Caki2 (cell line): ENCODE measurements at places on chromosomes 4 and X.

DNA sequence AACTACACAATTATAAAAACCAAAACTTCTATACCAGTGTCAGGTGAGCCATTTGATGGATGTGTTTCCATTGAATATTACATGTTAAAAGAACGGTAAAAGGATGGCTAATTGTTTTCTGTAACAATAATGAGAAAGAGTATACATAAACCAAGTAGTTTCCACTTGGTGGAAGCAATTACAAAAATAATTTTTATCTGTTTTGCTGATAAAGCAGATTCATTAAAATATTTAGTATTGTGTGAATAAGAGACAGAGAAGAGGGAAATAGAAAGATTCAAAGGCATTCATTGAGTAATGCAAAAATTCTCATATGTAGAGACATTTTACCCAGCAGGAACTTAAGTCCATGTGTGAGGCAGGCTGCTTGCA is 95.7 kb downstream of the ANK2 start:
- DNase-seq, result no peak

GRCh38 chr4:145681956-145682355 is 2.0 kb downstream of the C4orf51 start:
- no peak for DNase-seq

DNA sequence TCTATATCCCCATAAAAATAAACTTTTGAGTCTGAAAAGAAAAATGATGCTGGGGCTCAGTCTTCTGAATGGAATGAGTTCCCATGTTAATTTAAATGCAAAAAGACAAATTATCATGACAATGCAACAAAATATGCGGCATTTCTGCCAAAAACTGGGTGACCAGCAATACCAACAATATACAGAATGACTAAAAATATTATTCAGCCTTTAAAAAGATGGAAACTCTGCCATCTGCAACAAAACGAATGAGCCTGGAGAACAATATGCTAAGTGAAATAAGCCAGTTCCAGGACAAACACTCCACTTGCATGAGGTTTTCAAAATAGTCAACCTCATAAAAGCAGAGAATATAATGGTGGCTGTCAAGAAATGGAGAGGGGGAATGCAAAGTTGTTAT is 558.5 kb downstream of the IL15 start:
- no peak for DNase-seq

GRCh38 chr4:172851534-172851933 is 317.1 kb upstream of the GALNT7 start:
- DNase-seq, result no peak

GRCh38 chrX:74835566-74835965 is 89.7 kb downstream of the NEXMIF start:
- no peak for DNase-seq

DNA sequence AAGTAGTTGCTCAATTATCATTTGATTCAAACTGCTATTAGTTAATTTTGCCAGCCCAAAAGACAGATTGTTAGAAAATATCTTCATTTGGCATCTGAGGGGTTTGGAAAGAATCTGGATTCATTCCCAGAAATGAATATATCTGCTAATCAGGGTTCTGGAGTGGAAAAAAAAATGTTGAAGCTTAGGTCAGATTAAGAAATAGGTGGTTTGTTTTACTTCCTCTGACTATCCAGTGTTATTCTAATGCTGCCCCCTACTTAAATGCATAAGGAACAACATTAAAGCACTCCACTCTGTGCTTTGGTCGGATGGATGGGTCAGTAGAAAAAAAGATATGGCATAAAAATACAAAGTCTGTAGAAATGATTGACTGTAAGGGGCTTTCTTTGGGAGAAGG is 89.0 kb downstream of the LUZP4 start:
- no peak for DNase-seq

DNA sequence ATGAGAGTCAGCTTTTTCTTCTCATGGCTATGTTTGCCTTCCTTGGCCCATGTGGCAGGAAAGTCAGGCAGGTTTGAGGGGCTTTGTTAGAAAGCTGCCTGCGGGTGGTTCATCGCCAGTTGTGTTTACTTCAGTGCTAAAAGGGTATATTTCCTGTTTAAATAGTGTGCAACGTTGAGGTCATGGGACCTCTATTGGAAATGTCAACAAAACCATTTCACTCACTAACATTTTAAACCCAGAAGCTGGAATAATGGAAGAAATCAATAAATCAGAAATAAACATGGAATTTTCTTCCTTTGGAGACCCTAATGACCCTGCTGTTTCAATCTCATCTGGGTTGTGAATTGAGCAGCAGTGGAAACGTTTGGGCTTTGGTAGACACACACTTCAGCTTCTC is 185.8 kb downstream of the ANKRD50 start:
- no peak for DNase-seq

DNA sequence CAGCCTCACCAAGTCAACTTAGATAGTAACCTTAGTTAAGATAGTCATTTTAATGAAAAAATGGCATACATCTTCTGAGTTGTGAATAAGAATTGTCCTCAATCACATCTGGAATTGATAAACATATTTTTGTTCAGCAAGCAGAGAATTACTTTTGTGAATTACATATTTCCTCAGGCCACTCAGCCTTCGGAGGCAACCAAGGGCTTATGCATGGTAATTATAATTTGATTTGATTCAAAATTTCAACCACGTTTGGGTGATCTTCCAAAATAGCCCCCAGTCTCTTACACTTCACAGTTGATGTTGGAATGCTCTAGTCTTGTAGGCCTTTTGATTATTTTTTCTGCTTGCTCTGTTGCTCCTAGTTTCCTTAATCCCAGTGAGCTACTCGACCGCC is 63.4 kb downstream of the GALNTL6 start:
- DNase-seq, result no peak

- no peak for DNase-seq
Measured at GRCh38 chr4:88244816-88245579, 39.4 kb downstream of the PPM1K start.

DNA sequence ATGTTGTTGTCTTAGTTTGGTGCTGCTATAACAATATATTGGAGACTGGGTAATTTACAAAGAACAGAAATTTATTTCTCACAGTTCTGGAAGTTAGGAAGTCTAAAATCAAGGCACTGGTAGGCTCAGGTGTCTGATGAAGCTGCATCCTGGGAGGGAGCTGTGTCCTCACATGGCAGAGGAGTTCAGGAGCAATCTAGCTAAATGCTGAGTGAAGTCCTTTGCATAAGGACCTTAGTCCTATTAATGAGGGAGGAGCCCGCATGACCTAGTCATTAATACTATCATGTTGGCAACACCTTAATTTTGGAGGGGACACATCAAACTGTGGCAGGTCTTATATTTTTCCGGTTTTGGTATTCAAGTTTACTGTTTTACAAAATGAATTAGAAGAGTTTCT is 36.0 kb upstream of the NSUN7 start:
- DNase-seq, result no peak

- no peak for DNase-seq
Measured at GRCh38 chr4:66681962-66682361, 863.3 kb downstream of the CENPC start.

DNA sequence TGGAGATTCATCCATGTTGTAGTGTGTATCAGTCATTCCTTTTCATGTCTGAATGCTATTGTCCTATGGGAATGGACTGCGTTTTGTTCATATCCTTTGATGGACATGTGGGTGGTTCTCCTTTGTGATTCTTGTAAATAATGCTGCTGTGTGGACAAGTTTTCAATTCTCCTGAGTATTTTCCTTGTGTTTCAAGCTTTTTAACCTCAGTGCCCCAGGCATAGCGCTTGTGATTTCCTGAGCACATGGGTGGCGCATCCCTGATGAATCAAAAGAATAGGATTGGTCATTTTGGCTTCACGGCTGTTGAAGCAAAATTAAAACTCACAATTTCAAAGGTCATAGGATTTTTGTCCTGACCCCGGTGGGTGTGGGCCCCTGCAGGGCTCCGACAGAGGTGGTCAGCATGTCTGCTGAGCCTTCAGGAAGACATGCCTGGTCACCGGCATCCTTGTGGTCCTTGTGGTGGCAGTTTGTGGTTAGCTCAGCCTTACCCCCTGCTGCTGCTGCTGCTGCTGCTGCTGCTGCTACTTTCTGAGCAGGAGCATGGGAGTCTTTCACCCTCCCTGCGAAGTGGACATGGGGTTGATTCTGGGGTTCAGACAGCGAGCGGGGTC is 30.0 kb downstream of the SHROOM2 start:
- DNase-seq, result peak; percentile 17

DNA sequence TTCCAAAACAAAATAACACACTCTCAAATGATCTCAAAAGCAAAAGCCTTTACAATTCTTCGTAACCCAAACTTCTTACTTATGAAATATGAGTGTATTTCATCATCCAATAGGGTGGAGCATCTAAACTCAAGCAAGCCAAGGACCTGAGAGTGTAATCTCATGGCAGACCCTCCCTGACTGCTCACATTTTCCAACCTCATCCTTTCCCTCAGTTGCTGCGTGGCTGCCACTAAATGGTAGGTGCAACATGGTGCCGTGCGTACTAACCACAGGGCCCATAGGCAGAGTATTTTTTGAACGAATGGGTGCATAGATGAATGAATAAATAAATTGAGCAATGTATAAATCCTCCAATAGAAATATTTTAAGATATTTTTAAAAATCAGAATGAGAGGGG is 45.4 kb downstream of the TTC29 start:
- no peak for DNase-seq

- peak; percentile 16 for DNase-seq
Measured at GRCh38 chr4:87100168-87100567, 120.2 kb downstream of the KLHL8 start.

DNA sequence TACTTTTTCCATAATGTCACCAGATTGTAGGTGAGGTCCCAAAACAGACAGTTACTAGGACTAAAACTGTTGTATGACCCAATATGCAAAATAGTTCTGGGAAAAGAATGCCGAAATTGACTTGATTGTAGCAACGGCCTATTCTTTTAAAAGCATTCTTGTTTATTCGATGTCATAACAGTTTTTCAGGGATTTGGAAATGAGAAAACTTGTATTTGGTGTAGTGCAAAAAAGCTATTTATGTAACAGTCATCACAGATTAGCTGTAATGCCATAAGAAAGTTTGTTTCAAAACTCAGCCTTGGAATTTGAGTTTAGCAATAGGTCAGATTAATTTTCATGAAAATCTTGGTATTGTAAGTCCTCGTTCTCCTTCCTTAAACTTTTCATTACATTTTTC is 69.2 kb upstream of the DIAPH2 start:
- DNase-seq, result no peak

GRCh38 chr4:150348079-150348478 is 233.9 kb upstream of the MAB21L2 start:
- peak; percentile 53 for DNase-seq
